ENCODE measurements at places on chromosomes 6 and 20.

- no peak for DNase-seq
Observed at GRCh38 chr20:11012975-11013374, 339.2 kb upstream of the JAG1 start.

- no peak for DNase-seq
Observed at GRCh38 chr6:133502441-133503335, 261.5 kb downstream of the EYA4 start.

DNA sequence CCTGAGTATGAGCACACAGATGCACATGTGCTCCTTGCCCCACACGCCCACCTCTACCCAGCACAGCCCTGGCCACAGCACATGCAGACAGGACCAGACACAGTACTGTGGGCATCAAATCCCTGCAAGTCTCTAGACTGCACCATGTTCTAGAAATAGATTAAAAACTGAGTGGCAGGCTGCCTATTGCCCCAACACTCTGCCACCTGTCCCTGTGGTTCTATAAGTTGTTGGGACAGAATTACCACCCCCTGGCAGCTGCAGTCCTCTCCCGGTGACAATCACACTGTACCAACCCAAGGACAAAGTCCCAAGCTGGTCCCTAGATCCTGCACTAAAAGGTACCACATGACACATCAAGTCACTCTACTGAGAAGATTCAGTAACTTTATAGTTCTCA lies 70.2 kb downstream of the B3GAT2 start:
- no peak for DNase-seq

DNA sequence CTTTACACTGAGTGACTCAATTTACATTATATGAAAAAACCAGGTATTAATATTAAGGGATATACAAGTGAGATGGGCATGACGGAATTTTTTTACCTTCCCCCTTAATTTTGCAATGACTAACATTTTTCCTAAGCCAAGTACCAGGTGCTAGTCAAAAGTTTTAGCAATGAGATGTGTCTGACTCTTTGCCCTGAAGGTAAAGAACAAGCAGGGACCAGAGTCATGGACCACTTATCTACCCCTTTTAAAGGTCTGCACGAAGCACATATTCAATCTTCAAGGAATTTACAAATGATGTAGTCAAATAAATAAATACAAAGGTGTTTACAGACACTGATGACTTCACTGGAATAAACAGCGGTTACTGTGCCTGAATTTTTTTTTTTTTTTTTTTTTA lies 1.4 kb downstream of the GLO1 start:
- no peak for DNase-seq

DNA sequence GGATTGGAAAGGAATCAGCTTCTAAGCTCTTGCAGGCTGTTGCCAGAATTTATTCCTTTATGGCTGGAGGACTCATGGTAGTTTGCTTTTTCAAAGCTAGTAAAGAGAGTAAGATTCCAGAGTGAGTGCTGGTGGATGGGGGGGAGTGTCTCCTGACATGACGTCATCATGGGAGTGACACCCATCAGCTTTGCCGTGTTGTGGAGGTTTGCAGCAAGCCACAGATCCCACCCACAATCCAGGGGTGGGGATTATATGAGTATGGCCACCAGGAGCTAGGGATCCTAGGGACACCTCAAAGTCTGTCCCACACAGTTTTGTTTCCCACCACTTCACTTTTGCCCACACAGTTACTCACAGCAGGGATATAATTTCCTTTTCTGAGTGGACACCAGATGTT lies 28.7 kb upstream of the PMEPA1 start:
- no peak for DNase-seq

DNA sequence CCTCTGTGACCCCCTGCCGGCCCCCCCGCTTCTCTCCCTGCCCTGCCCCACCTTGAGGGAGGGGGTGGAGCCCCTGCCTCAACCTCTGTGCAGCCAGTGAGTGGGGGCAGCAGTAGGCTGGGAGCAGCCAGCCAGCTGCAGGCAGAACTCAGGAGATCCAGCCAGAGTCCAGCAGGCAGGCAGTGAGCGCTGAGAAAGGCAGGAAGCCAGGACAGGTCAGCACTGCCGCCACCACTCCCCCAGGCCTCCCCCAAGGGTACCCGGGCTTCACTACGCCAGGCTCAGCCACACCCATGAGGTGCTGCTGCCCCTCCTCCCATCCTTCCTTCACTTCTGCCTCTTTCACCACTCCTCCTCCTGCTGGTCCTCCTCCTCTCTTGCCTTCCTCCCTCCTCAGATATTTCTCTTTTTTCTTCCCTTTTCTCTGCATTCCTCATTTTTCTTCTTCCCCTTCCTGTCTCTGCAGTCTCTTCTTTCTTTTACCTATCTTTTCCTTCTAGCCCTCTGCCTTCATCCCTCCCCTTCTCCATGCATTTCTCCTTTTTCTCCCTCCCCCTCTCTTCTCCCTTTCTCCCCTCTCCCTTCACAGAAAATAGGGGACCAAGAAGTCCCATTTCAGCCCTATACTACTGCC lies 11.5 kb downstream of the TMEM63B start:
- no peak for DNase-seq

DNA sequence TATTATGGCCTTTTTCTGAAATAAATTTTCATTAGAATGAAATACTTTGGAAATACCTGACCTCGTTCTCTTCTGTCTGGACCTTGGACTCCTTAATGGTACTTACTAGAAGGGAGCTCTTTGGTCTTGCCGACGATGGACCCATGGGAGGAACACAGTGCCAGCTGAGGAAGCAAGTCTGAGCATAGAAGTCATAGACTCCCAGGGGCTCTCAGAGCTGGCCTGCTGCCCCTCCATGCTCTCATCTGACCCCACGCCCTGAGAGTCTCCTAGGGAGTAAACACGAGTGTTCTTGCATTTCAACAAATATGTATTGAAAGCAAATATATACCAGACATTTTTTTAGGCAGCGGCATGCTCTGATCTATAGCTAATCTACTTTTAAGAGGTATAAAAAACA lies 87.8 kb downstream of the PLEKHG1 start:
- no peak for DNase-seq

DNA sequence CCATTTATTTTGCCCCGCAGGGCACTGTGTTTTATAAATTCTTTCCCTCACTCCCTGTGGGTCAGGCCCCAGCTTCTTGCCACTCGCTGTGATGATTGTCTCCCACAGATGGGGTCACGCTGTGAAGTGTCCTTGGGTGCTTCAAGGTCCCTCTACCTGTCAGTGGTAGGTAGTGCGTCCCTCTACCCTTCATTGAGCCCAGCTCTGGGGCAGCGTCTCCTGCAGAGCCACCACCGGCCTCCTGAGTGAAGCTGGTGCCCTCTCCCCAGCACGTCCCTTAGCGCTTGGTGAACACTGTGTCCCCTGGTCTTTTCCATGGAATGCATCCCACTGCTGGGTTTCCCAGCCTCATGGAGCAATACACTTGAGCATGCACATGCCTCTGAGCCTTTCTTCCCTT lies 108.2 kb downstream of the NRN1 start:
- DNase-seq: no peak

DNA sequence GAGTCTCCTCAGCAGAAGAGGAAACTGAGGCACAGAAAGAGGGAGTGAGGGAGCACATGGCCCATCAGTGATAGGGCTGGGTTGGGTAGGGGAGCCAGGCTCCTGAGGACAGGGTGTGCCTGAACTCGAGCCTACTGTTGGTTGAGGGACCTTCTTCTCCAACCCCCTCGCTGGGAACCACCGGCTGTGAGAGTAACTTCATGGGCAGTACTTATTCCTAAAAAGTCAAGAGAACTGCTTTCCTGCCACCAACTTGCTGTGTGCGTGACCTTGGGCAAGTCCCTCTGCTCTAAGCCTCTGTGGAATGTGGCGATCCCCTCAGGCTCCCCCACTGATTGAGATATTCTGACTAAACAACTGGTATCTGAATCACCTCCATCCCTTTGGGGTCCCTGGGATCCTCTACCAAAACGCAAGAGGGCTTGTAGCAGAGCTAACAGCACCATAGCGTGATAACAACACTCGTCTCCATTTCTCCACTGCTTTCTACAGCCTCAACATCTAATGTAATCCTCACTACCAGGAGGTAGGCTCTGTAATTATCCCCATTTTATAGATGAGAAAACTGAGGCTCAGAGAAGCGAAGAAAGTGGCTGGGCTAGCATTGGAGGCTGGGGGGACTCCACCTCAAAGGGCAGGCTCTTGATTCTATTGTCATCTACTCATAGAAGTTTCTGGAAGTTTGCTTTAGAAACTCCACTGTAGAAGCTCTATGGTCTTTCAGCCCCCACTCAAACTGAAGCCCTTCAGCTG lies 76.0 kb downstream of the JPH2 start:
- DNase-seq: no peak

- no peak for DNase-seq
Observed at GRCh38 chr6:158257425-158257759, 54.9 kb upstream of the TULP4 start.
